Right lung (tissue), 10 donors: ENCODE measurements at places on chromosomes 5 and 9.
A peak's percentile ranks its signal among the peaks of the same experiment; 100 is the strongest.

GRCh38 chr9:137172901-137173795, 1.3 kb upstream of the TMEM210 start:
- no peak for DNase-seq

- DNase-seq = no peak
Observed at GRCh38 chr5:54090495-54091120, 219.8 kb downstream of the ARL15 start.

DNA sequence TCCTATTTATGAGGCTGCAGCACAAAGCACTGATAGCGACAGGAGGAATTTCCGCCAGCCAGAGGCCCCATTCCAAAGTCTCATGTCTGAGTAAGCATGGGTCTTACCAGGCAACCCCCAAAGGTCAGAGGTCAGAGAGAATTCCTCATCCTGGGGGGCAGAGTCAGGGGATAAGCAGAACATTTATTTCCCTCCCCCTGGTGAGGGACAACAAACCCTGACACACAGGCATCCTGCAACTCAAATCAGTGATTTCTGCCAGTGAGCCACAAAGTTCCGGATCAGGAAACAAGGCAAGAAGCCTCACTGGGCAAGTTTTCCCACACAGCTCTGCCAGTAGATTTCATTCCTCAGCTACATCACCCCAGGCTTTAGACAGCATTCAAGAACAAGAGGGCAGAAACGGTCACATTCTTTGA, 37.0 kb downstream of the ADAMTS12 start:
- DNase-seq = no peak

DNA sequence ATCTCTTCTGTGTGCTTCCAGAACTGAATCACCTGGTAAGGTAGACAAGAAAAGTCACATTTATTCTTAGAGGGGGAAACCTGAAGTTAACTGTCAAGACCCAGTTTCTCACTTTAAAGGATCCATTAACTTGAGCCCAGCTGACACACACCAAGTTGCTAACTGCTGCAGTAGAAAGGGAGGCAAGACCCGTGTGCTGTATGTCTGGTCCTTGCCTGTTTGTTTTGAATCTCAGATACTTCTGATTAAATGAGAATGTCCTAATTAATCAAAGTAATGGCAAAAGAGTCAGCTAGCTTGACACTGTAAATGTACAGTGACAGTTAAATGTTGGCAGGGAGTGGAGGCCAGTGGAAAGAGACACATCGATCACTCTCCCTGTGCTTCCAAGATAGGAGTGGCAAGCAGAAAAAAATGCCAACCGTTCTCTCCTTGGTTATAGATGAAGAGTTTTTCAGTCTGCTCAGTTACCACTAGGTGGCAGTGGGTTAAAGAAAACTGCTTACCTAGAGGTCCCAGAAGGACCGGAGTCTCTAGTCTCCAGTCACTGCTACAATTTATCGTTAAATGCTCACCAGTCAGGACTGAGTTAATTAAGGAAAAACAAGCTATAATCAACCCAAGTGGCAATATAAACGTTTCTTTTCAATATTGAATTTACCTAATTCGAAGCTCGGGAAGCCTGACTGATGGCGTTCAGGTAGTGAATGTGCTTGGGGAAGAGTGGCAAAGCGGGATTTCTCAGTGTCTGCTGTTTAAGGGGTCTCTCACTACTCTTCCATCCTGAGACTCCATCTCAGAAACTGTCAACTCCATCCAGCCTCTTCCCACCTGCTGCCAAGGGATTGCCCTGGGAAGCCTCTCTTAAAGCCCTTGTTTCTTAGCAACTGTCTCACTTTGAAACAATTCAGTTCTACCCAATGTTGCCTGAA, 18.4 kb downstream of the LSM11 start:
- DNase-seq = peak; percentile 26

DNA sequence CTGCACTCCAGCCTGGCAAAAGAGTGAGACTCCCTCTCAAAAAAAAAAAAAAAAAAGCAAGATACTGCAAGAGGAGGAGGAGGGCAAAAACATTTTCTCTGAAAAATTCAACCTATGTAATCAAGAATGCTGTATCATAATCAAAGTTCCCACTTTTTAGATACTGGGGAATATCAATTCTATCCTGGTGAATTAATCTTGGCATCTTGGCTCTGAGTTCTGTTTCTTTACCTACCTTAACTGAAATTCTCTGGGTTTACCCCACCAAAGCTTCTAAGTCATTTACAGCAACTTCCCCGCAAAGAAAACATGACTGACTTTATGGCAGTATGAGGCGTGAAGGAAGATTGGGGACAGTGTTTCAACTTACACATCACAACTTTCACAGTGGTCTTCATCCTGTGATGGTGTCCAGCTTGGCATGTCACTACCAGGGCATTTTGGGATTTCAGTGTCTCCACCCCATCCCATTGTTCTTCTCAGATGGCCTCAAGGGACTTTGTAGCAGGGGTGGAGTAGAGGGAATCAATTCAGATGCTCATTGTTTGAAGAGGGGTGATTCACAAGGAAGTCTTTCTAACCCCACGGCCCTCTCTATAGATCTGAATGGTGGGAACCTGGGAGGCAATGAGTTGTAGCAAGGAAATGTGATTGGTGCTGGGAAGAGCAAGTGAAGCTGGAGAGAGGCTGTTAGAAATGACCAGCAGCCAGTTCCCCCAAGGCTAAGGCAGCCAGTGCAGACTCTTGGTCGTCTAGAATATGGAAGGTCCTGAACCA, 130.5 kb downstream of the SCAMP1 start:
- no peak for DNase-seq

DNA sequence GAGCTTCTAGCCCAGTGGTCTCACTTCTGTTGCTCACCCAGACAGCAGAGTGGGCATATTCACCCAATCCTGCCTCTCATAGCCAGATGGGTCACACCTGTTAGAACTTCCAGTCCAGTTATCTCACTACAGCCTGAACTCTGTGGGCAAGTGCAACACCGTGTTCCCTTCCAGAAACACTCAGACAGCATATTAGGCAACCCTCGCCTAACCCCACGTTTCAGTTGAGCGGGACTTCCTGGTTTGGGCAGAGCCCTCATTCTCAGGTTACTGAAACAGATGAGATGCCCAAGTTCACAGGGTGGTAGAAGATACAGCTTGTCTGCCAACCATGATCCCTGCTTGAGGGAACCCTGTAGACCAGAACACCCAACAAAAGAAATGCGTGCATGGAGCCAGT, 538.2 kb downstream of the CYLC2 start:
- no peak for DNase-seq

- no peak for DNase-seq
Observed at GRCh38 chr5:178117923-178118701, 4.8 kb downstream of the N4BP3 start.

DNA sequence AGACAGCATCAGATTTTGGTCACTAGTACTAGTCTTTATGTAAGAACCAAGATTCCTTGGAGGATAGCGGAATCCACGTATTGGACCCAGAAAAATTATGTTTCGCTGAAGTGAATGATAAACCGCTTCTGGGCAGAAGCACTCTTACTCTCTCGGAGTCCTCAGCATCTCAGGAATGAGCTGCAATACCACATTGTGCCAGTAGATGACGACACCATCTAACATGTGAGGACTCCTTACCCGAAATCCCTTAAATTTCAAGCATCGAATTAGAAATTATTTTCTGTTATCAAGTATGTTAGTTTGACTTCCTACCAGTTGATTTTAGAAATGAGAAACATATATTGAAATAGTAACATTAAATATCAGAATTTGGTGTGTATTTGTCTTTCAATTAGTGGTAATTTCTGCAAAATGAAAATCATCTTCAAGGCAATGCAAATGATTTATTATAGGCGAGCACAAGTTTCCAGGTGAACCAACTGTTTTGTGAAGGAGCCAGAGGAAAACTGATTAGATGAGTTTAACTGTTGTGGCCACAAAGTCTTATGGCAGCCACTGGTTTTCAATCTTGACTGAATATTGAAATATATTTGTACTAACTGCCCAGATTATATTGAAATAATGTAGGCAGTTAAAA, 66.0 kb upstream of the CAMK4 start:
- peak; percentile 75 for DNase-seq

DNA sequence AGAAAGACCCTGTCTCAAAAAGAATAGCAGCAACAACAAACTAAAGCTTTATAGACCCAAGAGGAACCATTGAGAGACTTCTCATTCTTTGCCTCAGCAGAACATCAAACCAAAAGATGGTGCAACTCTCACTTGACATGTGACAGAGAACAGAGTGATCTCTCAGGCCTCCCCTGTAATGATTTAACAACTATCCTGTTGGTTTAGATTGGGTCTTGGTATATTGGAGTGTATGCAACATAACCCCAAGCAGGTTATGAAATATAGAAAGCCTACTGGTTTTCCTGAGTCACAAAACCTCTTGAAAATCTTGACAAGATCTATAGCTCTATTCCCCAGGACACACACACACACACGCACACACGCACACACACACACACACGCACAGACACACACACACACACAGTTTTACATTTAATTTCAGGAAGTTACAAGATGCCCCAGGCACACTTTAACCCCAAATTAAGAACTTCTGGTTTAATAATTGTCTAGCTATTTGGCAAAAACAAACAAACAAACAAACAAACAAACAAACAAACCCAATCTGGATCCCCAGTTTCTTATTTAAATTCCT, 6.5 kb upstream of the FGF1 start:
- DNase-seq = no peak

DNA sequence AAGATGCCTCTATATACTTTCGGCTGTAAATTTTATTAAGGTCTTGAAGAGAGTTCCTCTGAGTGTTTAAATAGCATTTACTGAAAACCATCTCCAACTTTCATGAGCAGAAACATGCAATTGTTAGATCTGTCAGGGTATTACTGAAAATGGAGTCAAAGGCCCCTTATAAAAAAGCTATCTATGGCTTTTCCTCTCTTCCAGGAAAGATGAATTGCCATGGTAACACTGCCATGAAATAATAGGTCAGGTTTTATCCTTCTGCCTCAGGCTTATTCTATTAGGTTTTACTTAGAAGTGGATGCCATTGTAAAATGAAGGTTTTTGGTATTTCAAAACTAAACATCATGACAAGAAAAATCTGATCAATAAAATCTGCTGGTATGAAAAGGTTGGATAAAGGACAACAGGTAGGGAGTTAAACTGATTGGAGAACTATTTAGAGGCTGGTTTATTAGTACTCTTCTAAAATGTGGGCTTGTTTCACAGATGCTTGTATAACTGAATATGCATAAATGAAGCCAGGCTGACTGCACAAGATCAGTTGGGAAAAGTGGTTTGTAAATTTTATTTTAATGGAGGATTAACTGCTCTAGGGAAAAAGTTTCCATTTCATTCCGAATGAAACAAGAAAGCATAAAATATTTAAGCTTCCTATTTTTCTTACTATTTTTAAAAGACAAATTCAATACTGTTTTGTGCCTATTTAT, 135.5 kb downstream of the RAB3C start:
- DNase-seq = no peak

DNA sequence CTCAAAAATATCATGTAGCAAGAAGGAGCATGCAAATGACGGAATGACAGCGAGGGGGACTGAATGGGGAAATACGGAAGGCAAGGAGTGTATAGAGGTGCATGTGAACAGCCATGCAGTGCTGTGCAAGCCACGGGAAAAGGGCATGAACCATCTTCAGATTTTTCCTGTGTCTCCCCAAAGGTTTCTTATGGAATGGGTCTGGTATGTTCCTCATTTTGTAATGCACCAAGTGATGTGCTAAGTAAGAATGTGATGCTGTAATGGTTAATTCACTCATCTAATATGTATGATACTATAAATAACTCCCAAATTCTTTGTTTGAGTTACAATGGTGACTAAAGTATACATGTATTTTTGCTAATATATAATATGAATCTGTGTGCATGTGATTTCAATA, 99.0 kb upstream of the DAB2 start:
- no peak for DNase-seq

DNA sequence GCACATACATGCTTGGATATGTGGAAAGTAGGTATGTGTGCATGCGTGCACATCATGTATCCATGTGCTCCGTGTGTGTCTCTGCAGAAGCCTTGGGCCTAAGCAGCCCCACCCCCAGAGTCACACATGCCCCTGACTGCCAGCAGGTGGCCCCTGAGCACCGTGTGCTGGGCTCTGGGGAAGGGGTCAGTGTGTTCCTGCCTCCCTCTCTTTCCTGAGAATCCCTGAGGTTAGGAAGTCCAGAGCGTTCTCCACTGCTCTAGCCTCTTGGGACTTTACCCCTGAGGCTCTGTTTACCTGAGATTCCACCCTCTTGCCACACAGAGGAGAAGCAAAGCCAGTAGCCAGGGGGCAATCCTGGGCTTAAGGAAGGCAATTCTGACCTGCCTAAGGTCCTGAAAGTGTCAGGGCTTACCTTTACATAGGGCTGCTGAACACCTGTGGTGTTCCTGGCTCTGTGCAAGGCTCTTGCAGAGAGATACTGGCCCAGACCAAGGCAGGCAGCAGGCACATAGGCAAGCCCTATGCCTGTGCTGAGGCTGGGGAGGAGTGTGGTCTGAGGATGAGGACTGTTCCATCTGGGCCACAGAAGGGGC, 207.3 kb downstream of the TMEM38B start:
- peak; percentile 39 for DNase-seq

GRCh38 chr9:21527579-21527978, 45.5 kb upstream of the IFNE start:
- no peak for DNase-seq

- peak; percentile 19 for DNase-seq
Observed at GRCh38 chr5:63554191-63554590, 408.1 kb downstream of the HTR1A start.

DNA sequence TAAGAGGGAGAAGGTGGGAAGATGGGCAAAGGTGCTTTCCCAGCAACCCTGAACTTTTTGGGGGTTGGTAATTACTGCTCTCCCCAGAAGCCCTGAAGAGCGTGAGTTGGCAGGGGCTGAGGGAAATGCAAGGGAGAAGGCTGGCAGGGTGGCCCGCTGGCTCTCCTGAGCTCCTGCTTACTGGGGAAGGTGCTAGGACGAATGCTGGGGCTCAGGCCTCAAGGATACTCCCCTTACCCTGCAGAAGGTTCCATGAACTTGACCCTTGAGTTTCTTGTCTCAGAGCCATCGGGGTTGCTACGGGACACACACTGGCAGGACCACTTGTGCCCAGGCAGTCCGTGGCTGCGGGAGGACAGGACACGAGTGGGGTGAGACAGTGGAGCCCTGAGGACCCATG, 1.2 kb downstream of the FAM163B start:
- no peak for DNase-seq

- no peak for DNase-seq
Observed at GRCh38 chr5:74239261-74239660, 401.3 kb downstream of the ENC1 start.

DNA sequence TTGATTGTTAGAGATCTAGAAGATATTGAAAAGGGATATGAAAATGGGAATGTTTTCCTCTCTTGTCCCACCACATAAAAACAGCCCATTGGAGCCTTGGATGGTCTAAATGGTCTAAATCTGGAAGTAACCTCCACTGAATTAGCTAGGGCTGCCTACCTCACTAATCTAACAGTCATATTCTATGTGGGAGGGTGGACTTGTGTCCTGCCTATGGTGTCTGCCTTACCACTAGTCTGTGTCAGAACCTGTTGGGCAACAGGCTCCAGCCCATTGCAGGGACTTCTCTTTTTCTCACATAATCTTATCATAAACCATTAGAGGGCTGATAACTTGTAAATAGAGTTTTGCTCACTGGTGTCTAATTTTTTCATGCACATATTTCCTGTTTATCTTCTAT, 548.8 kb upstream of the CDH18 start:
- DNase-seq = no peak

GRCh38 chr9:129419382-129419899, 201.5 kb downstream of the C9orf50 start:
- DNase-seq = no peak
